ENCODE measurements at places on chromosomes 1 and 21. TPM values are rescaled to one million over a fixed set of nuclear protein-coding genes. Genes with fewer than 3 reads are reported as not detected.

The KRTAP11-1 gene
- not detected for total RNA-seq

The NPHS2 gene
- total RNA-seq: not detected

The KCNA2 gene
- not detected for total RNA-seq

The SPATA21 gene
- total RNA-seq: not detected

The B3GALT6 gene
- total RNA-seq: 21.7 TPM

The HENMT1 gene
- 2.3 TPM for total RNA-seq

The RNF186 gene
- total RNA-seq: not detected

The GPR161 gene
- total RNA-seq: 11.8 TPM

The DNAJC28 gene
- 1.5 TPM for total RNA-seq

The TNNI3K gene
- total RNA-seq: 1.1 TPM

The ADAM30 gene
- not detected for total RNA-seq

The CCDC185 gene
- not detected for total RNA-seq

The FNDC10 gene
- 0.92 TPM for total RNA-seq

The C1orf185 gene
- total RNA-seq: not detected

The XCL2 gene
- not detected for total RNA-seq

The SAMD13 gene
- 0.18 TPM for total RNA-seq

The ARL8A gene
- 19.8 TPM for total RNA-seq

The PLCH2 gene
- total RNA-seq: 0.14 TPM

The KRTAP19-3 gene
- total RNA-seq: not detected

The DHDDS gene
- total RNA-seq: 51.8 TPM

The LCE1F gene
- not detected for total RNA-seq

The CDC7 gene
- 3.3 TPM for total RNA-seq

The CACNA1S gene
- not detected for total RNA-seq

The FAM163A gene
- total RNA-seq: under 0.01 TPM

All from smooth muscle cell of bladder (primary cell).